ENCODE measurements at places on chromosomes 16 and 17. TPM values are rescaled to one million over a fixed set of nuclear protein-coding genes. Genes with fewer than 3 reads are reported as not detected.

The FAM20A gene
- 15.9 TPM for total RNA-seq

The SLC9A5 gene
- total RNA-seq: 4.6 TPM

The PLCG2 gene
- 10.4 TPM for total RNA-seq

DNA sequence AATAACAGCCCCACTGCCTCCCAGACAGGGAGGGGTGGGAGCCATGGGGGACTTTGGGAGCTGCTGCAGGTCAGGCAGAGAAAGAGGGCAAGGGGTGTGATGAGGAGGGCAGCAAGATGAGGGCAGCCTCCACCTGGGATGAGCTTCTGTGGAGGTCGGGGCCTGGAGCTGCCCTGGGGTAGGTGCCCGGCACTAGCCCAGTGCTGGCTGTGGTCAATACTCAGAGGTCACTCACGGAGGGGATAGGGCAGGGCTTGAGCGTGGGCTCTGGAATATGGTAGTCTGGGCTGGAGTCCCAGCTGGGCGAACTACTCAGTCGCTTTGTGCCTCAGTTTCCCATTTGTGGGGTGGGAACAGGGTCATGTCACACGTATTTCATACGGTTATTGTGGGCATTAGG is 169.0 kb downstream of the IRF8 start:
- no peak for DNase-seq

DNA sequence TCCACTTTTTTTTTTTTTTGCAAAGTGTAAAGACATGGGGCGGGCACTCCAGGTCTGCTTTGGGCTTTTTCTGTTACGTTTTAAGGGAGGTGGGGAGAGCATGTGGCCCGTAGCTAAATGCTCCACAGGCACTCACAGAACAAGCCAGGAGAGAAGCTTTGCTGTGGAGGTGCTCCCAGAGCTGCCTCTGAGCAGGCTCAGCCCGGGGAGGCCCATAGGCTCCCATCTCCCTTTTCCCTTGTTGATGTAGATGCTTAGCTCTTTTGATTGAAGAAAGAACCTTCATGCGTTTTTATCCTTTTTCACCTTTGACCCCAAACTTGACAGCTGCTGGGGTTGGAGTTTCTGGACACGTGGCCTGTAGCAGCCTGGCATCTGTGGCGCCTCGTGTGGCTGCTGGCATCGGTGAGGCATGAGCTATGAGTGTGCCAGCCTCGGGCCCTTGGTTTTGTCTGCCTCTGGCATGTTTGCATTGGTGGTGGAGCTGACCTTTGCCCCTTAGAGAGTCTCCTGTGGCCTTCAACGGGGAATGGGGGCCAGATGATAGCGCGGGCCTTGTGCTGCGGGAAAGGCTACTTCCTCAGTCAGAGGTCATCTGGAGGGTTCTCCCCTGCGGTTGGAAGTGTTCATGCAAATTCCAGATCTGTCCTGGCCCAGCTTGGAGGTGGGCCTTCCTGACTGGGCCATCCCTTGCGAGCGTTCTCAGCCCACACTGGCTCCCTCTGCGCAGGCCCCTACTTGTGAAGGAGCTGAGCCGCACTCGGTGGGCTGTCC is 20.0 kb upstream of the IL17C start:
- DNase-seq: no peak

The SDR42E2 gene
- total RNA-seq: not detected

The IRX5 gene
- total RNA-seq: 93.0 TPM

The ZNF750 gene
- total RNA-seq: not detected
